ENCODE measurements at places on chromosomes 2 and 18. TPM values are rescaled to one million over a fixed set of nuclear protein-coding genes. Genes with fewer than 3 reads are reported as not detected.
A peak's percentile ranks its signal among the peaks of the same experiment; 100 is the strongest.

GKN2 gene
- not detected for polyA plus RNA-seq

DPYSL5 gene
- 4.9 TPM for polyA plus RNA-seq

TMSB10 gene
- 1,732 TPM for polyA plus RNA-seq

CRYGD gene
- not detected for polyA plus RNA-seq

SPAST gene
- 33.6 TPM for polyA plus RNA-seq

FRZB gene
- polyA plus RNA-seq: 14.5 TPM

CUL3 gene
- 141 TPM for polyA plus RNA-seq

GRCh38 chr18:5244941-5245340 is 47.9 kb upstream of the AKAIN1 start:
- DNase-seq: no peak

DNA sequence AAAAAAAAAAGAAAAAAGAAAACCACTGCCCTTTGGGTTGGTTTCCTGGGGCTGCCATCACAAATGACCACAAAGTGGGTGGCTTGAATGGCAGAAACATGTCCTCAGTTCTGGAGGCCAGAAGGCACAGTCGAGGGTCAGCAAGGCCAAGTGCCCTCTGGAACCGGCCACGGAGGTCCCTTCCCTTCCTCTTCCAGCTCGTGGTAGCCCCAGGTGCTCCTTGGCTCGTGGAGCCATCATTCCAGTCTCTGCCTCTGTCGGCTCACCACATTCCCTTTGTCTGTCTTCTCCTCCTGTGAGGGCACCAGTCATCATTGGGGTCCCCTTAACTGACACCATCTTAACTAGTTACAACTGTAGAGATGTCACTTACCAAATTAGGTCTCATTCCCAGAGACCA is 8.5 kb upstream of the NFATC1 start:
- DNase-seq: no peak

GRCh38 chr2:215487002-215487372 is 51.1 kb upstream of the FN1 start:
- no peak for DNase-seq

DNA sequence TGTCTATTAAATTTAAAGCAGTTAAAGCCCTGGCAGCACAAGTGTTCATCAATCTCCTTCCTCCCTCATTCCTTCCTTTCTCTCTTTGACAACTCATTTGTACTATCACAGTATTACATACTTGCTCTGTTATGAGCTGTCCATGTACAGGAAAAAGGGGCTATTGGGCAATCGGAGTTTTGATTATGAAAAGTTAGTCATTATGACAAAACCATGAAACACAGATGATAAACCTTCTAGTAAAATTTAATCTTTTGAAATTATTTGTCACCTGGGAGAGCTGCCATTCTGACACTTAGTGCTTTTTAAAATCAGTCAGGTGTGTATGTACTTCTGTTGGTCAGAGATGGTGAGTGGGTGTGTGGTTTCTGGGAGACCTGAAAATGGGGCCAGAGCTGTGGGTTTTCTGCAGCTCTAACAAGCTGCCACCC is 39.4 kb downstream of the MAP4K4 start:
- no peak for DNase-seq

DNA sequence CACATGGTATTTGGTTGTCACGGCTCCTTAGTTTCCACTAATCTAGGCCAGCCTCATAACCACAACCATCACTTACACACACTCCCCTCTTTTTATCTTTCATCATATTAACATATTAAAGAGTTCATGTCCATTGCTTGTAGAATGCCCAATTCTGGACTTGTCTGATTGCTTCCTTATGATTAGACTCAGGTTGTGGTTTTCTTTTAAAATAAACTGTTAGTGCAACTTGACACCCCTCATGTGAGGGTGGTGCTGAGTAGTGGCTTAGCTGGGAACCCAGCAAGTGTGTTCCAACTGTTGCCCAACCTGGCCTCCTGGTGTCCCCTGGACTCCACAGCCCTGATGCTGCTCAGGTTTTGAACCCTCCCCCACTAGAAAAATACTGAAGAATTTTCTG is 20.1 kb upstream of the CD207 start:
- no peak for DNase-seq

- no peak for DNase-seq
These were observed 43.8 kb downstream of the KANSL3 start for GRCh38 chr2:96594282-96594681.

DNA sequence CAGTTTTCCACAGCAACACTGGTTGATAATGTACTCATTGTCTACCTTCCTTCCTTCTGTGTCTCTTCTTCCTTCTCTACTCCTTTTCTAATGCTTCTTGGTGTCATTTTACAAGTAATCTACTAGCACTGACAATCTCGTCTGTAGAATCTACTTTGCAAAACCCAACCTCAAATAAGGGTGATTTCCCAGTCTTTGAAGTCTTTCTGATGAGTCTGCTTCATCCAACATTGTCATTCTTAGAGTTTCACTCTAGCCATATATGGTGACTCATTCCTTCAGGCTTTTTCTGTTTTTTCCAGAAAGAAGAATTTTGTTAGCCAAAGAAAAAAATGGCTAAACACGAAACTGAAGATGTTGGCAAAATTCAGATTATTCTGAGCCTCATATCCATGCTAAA is 288.7 kb downstream of the MBD2 start:
- no peak for DNase-seq

- no peak for DNase-seq
These were observed 182.2 kb upstream of the ZFP36L2 start for GRCh38 chr2:43408407-43409160.

DNA sequence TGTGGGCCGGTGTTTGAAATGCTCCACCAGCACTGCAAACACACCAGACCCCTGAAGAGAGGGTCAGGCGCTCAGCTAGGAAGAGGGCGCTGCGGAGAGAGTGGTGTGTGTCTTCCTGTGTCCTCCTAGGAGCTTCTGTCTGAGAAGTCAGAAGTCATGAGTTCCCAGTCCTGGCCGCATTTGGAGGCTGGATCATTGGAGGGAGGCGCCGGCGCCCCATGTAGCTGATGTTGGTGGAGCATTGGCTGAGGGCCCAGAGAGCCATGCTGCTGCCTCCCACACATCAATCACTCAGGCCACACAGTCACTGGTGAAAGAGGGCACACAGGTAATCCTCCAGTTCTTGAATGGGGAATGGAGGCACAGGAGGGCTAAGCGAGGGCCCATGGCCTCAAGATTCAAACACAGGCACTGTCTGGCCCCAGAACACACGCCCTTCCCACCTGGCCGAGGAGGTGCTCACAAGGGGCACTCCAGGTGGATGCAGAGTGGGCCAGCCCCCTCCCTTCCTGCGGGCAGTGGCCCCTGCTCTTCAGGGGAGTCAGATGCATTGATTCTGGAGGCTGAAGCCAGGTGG is 66.3 kb downstream of the RRM2 start:
- DNase-seq: no peak

GRCh38 chr2:17589406-17590035 is 49.0 kb downstream of the VSNL1 start:
- no peak for DNase-seq

- DNase-seq: no peak
These were observed 32.3 kb downstream of the MYO5B start for GRCh38 chr18:50162486-50163304.

DNA sequence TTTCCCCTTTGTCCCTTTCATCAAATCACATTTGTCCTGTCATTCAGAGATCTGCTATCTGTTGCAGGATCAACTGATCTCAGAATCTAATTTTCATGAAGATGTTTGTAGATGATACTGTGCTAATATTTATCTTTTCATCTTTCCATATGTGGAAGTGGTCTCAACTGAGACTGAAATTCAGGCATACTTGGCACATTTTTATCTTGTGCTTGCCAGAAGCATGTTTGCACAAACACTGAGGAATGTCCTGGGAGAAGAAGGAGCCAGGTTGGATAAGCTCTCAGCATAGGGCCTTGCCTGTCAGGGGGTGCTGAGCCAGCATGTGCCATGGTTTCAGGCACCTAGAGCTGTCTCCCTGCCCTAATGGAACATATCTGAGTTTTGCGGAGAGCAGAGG is 24.5 kb upstream of the MMADHC start:
- no peak for DNase-seq

DNA sequence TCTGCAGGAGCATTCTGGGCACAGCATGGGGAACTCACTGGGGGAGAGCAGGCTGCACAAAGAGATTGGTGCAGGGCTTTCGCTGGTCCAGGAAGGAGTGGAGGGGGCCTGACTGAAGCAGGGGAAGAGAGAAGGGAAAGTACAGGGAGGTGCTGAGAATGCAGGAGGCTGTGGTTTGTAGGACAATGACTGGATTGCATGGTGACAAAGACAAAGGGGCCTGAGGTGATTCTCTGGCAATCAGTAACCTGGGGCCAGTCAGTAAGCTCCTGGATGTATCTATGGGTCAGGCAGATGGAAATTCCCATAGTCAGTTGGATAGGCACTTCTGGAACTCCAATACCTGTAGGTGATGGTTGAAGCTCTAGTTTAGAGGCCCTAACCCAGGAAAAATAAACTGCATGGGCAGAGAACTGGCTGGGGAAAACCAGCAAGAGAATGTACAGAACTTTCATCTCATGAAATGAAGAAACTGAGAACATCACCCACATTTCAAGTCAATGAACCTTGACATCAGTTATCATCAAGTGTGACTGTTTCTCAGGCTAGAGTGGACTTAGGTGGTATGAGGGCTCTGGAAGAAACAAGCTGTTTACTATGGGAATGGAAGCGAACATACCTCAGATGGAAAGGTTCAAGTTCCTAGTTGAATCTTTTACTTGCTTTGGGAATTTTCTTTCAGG is 193.2 kb downstream of the TPGS2 start:
- no peak for DNase-seq

- DNase-seq: no peak
These were observed at the start of gene MYO5B for GRCh38 chr18:50194631-50195532. TSS of gene MYO5B (minus strand) at chr18:50195147. CDS start at chr18:50194793, 354 bp downstream.

GRCh38 chr2:27929916-27930486 is 39.5 kb downstream of the BABAM2 start:
- no peak for DNase-seq

DNA sequence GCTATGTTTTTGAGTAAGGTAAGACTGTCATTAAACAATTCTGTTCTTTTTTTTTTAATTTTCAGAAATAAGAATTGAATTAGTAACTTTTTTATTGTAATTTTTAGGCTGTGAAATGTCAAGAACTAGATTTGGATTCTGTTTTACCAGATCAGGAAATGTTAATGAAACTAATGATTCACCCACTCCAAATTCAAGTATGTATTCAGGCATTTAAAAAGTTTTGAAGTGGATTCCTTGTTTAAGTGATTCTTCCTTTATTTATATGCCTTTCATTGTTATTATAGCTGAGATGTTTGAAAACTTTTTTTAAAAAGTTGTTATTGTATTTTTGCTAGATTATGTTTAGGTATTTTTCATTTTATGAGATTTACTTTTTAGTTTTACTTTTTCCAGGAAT is 96.7 kb downstream of the UBR3 start:
- no peak for DNase-seq

DNA sequence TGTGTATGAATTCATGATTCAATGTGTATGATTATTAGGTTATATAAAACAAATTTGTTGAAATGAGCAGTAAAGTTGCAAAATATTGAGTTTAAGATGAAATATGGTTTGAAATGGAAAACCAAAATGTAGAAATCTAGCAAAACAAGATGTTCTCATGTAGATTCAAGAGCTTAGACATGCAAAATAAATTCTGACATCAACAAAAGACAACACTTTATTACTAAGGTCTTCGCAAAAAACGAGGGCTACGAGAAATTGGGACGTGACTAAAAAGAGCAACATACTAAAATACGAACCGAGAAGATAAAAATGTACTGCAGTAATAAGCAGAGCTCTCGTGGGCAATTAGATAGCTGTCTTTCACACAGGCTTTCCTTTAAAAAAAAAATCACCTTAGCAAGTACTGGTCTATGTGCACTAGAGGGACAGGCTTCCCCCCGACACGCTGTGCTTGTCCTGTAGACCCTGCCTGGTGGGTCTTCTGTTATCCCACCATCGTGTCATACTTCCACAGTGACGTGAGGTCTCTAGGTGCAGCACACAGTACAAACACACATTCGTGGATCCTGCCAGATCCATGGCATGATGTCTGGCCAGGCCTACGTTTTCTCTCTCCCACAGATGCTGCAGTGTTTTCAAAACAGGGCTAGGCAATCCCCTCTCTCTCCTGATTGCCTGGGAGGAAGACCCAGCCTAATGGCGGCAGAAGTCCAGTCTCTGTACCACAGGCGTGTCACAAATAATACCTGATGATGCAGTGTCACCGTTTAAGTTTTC is 240.8 kb downstream of the TCF4 start:
- DNase-seq: no peak

DNA sequence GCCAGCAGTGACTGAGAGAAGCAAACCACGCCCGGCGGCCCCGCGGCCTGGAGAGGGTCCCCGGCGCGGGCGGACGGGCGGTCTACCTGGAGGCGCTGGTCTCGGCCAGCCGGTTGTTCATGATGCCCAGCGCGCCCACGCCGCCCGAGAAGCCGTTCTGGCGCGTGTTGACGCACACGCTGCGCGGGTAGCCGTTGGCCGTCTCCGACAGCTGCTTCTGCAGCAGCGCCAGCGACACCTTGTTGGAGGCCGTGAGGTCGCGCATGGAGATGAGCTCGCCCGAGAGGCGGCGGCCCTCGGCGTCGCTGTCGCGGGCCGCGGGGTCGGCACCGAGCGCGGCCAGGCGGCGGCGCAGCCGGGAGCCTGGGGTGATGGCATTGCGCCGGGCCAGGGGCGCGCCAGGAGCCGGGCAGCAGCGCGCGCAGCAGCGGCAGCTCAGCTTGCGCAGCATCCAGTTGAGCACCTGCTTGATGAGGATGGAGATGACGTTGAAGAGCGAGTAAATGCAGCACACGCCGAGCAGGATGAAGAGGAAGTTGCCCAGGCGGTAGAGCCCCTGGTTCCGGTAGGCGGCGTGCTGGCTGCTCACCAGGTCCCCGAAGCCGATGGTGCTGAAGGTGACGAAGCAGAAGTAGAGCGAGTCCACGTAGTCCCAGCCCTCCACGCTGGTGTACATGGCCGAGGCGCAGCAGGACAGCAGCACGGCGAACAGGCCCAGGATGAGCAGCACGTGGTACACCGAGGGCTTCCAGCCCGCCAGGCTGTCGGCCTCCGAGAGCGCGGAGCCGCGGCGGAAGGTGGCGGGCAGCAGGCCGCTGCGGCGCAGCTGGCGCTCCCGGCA is 118.1 kb downstream of the MSH2 start:
- DNase-seq: peak; percentile 36

- no peak for DNase-seq
These were observed 76.7 kb downstream of the TGIF1 start for GRCh38 chr18:3526421-3527354.

DNA sequence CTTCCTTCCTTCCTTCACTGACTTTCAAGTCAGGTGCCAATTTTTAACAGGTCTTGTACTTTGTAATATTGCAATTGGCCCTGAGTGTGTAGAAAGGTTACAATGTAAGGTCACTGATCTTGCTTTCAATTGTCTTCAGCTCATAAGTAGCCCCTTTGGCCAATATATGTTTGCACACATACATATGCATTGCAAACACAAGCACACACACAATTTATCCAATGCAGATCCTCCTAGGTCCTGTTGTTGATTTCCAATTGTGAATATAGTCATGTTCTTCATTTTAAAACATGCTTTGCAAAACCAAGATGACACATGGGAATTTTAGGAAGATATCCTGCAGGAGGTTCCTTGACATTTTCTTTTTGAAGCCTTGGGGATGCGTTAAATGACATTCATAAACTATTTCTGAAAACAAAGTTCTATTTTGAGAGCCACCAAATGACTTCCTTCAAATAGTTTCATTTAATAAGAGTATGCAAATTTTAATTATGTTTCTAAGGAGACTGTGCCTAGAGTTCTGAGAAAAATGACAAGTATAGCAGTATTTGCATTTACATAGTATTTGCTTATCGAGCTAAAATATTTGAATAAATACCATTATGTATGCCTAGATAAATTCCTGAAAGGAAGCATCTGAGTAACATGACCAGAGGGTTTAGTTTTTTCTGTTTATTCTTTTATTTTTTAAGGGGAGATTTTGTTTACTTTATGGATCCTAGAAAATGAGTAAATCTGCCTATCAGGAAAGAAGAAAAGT is 117.1 kb upstream of the TMEFF2 start:
- DNase-seq: no peak
